IMR-90 (cell line): ENCODE measurements at places on chromosomes 11 and 22. TPM values are rescaled to one million over a fixed set of nuclear protein-coding genes. Genes with fewer than 3 reads are reported as not detected.

FXYD2 gene
- not detected in 2 replicates for total RNA-seq

PGA4 gene
- total RNA-seq, result not detected in 2 replicates

OR5P2 gene
- 0.28 TPM in 1 of 2 replicates, not detected in the other for total RNA-seq

CARD16 gene
- 7.9 and 23.3 TPM in 2 replicates for total RNA-seq

SCGB1D2 gene
- not detected in 2 replicates for total RNA-seq

SAA1 gene
- total RNA-seq, result not detected in 2 replicates

COX8A gene
- 250 and 315 TPM in 2 replicates for total RNA-seq

SLC35E4 gene
- total RNA-seq, result 6.8 and 6.9 TPM in 2 replicates

RHOD gene
- total RNA-seq, result 4.7 and 5.3 TPM in 2 replicates

DNA sequence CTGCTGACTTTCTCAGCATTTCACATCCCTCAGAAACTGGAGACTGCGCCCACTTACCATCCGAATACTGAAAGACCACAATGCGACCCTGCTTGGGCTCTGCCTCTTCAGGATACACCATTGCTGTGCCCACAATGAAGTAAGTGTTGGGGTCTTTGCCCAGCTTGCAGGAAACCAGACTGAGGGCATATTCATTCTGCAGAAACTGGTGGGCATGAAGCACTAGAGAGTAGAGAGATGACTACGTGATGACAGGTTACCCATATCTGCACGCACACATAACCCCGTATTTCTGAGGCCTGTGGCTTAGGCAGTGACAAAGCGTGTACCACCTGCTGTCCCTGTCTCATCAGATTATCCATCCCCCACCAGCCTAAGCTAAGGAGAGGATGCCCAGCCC lies 14.6 kb upstream of the VWCE start:
- peaks cover 81% of the 10 kb centered on the region for H3K36me3 ChIP-seq
- H3K27ac ChIP-seq, result no peak overlapping the region
- no peak overlapping the region for H3K4me3 ChIP-seq
- H3K27me3 ChIP-seq, result no peaks in the 10 kb centered on the region
- DNase-seq, result no peak

DNA sequence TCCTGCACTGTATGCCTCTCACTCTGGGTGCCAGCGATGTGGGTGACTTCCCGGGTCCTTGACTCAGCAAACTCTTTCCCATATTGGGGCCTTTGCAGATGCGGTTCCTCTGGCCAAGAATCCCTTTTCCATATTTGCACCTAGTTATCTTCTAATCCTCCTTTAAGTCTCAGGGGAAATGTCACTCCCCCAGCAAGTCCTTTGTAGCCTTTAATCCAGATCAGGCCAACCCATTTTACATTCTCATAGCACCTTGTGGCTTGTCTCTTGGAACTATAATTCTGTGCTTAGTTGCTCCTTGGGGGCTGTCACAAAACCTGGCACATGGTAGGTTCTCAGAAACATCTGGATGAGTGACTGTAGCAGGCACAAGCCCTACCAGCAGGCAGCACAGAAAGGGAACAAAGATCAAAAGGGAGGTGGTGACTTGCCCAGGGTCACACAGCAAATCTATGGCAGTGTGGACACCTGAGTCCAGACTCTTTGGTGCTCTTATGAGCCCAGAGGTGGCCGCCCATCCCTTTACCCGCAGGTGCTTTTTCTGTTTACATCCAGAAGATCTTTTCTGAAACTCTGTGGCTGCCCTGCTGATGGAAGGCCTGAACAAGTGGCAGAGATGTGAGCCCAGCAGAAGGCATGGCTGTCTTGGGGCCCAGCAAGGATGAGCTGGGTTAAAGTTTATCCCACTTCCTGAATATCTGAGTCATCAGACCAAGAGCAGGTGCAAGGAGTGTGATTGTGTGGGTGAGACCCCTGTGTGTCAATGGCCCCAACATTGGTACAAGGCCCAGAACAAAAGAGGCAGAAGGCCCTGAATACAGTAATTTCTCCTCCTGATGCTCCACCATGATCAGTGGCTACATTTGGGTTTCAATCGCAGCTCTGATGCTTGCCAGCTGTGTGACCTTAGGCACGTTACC lies 78.6 kb upstream of the GRK3 start:
- no peak overlapping the region for H3K4me3 ChIP-seq
- 0 out of 2 replicates have a peak, but pooled peaks cover 5% of the 10 kb centered on the region for H3K4me1 ChIP-seq
- H3K36me3 ChIP-seq, result peaks cover 22% of the 10 kb centered on the region
- H3K27ac ChIP-seq, result no peak overlapping the region
- DNase-seq, result peak; percentile 43
- no peaks in the 10 kb centered on the region for H3K27me3 ChIP-seq

DNA sequence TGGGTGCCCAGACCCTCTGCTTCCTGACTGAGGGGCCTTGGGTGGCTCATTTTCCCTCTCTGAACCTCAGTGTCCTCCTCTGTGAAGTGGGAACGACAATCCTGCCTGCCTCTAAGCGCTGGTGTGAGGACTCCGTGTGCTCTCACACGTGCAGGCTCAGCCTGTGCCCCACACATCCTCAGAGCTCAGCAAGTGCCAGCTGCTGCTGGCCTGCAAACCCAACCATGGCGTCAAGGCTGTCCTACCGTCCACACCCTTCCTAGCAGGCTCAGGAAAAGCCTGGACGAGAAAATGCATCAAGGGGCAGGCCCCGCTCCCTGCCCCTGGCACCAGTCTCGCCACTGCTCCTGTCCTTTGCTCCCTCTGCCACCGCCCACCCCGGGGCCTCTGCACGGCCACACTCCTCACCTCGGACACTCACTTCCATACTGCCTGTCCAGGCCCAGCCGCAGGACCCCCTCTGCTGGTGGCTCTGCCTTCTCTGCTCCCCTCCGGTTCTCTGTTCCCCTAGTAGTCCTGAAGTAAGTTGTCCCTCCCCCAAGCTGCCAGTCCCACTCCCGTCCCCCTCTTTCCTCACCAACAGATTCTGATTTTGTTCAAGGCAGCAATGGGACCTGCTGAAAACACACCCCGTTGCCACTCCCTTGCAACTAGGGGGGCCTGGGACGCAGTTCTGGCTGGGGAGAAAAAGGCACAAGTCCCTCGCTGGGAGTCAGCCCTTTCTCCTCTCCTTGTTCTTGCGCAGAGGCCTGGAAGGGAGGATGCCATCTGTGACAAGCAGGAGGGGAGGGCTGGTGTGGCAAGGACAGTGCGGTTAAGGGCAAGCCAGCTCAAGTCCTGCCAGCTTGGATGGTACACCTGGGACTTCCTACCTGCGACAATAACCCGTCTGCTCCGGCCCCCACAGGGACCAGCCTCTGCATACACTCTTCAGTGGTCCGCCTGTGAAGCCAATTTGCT lies 62.2 kb downstream of the ARFGAP3 start:
- no peak overlapping the region for H3K4me3 ChIP-seq
- H3K4me1 ChIP-seq, result peaks cover 14% of the 10 kb centered on the region
- peaks cover 30% of the 10 kb centered on the region for H3K36me3 ChIP-seq
- no peak overlapping the region for H3K27ac ChIP-seq

- H3K4me3 ChIP-seq, result no peak overlapping the region
- no peaks in the 10 kb centered on the region for H3K4me1 ChIP-seq
- H3K36me3 ChIP-seq, result no peaks in the 10 kb centered on the region
- peaks cover 15% of the 10 kb centered on the region; the same call in 1 of the 2 replicates for H3K27me3 ChIP-seq
- no peak for DNase-seq
These were observed 345.1 kb upstream of the C11orf87 start for GRCh38 chr11:109076870-109077269.

GRCh38 chr22:40040927-40041326 lies 46.2 kb downstream of the FAM83F start:
- no peak overlapping the region for H3K27ac ChIP-seq
- no peaks in the 10 kb centered on the region for H3K36me3 ChIP-seq
- no peaks in the 10 kb centered on the region for H3K4me1 ChIP-seq
- H3K4me3 ChIP-seq, result no peak overlapping the region
- DNase-seq, result no peak
- peaks cover 36% of the 10 kb centered on the region for H3K27me3 ChIP-seq

- no peaks in the 10 kb centered on the region for H3K27me3 ChIP-seq
- H3K36me3 ChIP-seq, result no peaks in the 10 kb centered on the region
- peaks cover 23% of the 10 kb centered on the region for H3K4me1 ChIP-seq
- no peak for DNase-seq
- H3K4me3 ChIP-seq, result no peak overlapping the region
These were observed 1.8 kb downstream of the ST3GAL4 start for GRCh38 chr11:126357055-126357962.

- H3K4me1 ChIP-seq, result no peaks in the 10 kb centered on the region
- no peaks in the 10 kb centered on the region for H3K36me3 ChIP-seq
- no peak overlapping the region for H3K4me3 ChIP-seq
- H3K27ac ChIP-seq, result no peak overlapping the region
These were observed 47.1 kb downstream of the RRP8 start for GRCh38 chr11:6556139-6556949.

- no peak overlapping the region for H3K27ac ChIP-seq
- no peak for DNase-seq
- no peak overlapping the region for H3K4me3 ChIP-seq
- H3K27me3 ChIP-seq, result no peaks in the 10 kb centered on the region; the same call in 1 of the 2 replicates
- H3K4me1 ChIP-seq, result peaks cover 8% of the 10 kb centered on the region
- no peaks in the 10 kb centered on the region for H3K36me3 ChIP-seq
These were observed 118.2 kb downstream of the ABTB2 start for GRCh38 chr11:34239465-34240149.

- no peak overlapping the region for H3K4me3 ChIP-seq
- H3K27me3 ChIP-seq, result no peaks in the 10 kb centered on the region
- no peaks in the 10 kb centered on the region for H3K36me3 ChIP-seq
- H3K4me1 ChIP-seq, result peaks cover 9% of the 10 kb centered on the region
These were observed 93.2 kb downstream of the NAV2 start for GRCh38 chr11:19805827-19806226.

- peaks cover 11% of the 10 kb centered on the region for H3K36me3 ChIP-seq
- H3K27me3 ChIP-seq, result no peaks in the 10 kb centered on the region
- H3K27ac ChIP-seq, result peak overlapping the region; percentile 94
- H3K4me3 ChIP-seq, result peak overlapping the region; percentile 85
These were observed 966 bp downstream of the AHNAK start for GRCh38 chr11:62545437-62546243.

DNA sequence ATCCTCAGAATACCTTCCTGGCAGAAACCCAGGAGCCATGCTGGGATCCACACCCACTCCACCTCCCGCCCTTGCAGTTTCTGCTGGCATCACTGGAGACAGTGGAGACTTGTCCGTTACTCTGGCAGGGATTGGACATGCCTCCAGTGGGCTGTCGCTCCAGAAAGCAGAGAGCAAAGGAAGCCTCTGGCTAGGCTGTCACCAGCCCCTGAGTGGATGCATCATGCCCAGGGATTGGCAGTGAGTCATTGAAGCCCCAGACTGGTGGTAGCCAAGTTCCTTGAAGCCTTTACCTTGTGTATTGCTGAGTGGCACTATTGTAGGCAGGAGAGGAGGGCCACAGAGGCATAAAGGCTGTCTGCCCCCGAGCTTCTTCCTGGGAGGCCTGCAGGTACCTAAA lies 34.8 kb upstream of the E2F8 start:
- no peaks in the 10 kb centered on the region for H3K36me3 ChIP-seq
- no peaks in the 10 kb centered on the region for H3K4me1 ChIP-seq

- DNase-seq, result no peak
- peaks cover 28% of the 10 kb centered on the region for H3K36me3 ChIP-seq
- H3K27me3 ChIP-seq, result no peaks in the 10 kb centered on the region
- H3K4me3 ChIP-seq, result no peak overlapping the region
- no peak overlapping the region for H3K27ac ChIP-seq
These were observed 14.4 kb downstream of the TSKU start for GRCh38 chr11:76797341-76798201.

GRCh38 chr11:13347901-13348300 lies 70.3 kb downstream of the BMAL1 start:
- no peaks in the 10 kb centered on the region for H3K27me3 ChIP-seq
- no peaks in the 10 kb centered on the region for H3K36me3 ChIP-seq
- no peak overlapping the region for H3K27ac ChIP-seq
- DNase-seq, result no peak

DNA sequence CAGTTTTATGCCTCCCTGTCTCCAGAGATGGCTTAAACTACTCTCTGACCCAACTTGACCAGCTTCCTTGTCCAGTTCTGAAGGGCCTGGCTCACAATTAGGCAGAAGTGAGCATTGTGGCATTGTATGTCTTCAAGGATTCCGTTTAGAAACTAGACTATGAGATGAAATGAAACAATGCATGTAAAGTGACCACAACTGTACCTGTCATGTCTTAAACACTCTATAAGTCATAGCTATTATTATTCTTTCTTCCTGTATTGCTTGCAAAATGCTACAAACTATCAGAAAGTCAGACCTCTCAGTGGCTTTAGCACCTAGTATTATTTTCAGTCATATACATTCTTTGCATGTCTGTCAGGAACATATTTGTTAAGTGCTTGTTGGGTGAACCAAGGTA lies 127.9 kb upstream of the MTMR2 start:
- DNase-seq, result no peak
- H3K36me3 ChIP-seq, result no peaks in the 10 kb centered on the region; the same call in 1 of the 2 replicates
- no peaks in the 10 kb centered on the region for H3K27me3 ChIP-seq
- H3K27ac ChIP-seq, result no peak overlapping the region

DNA sequence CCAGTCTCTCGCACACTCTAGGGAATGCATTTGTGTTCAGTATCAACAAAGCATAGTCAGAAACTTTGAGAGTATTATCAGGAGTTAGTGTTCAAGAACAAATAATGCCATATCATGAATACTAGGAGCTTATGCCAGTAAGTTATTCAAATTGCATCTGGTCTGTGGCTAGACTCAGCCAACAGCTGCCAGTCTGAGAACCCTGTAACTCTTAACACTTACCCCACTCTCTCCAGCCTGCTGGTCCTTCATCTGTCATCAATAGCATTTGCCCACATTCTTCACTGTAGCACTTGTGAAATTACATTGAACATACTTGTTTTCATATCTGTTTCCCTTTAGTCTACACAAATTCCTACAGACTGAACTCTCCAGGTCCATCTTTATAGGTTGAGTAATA lies 1157.5 kb upstream of the RAG2 start:
- no peak overlapping the region for H3K27ac ChIP-seq
- H3K4me1 ChIP-seq, result no peaks in the 10 kb centered on the region
- DNase-seq, result no peak
- no peak overlapping the region for H3K4me3 ChIP-seq
- H3K27me3 ChIP-seq, result no peaks in the 10 kb centered on the region
- no peaks in the 10 kb centered on the region for H3K36me3 ChIP-seq

- peak within 1 kb of the TSS; percentile 96 for H3K4me3 ChIP-seq
- H3K4me1 ChIP-seq, result peaks cover 2% of the 10 kb centered on the region
These were observed at the start of gene TFIP11 for GRCh38 chr22:26512149-26512793. Gene TFIP11 (minus strand): TSS chr22:26512473. CDS start chr22:26510272, 2,201 bp downstream.

GRCh38 chr11:11456866-11457265 lies 103.8 kb upstream of the CSNK2A3 start:
- H3K4me3 ChIP-seq, result no peak overlapping the region
- peaks cover 11% of the 10 kb centered on the region for H3K27me3 ChIP-seq
- H3K36me3 ChIP-seq, result no peaks in the 10 kb centered on the region
- H3K27ac ChIP-seq, result no peak overlapping the region
- peaks cover 5% of the 10 kb centered on the region; the same call in 1 of the 2 replicates for H3K4me1 ChIP-seq

GRCh38 chr22:41647771-41648170 lies 26.7 kb downstream of the XRCC6 start:
- H3K4me1 ChIP-seq, result no peaks in the 10 kb centered on the region; the same call in 1 of the 2 replicates
- H3K27ac ChIP-seq, result no peak overlapping the region
- peaks cover 56% of the 10 kb centered on the region for H3K36me3 ChIP-seq
- DNase-seq, result no peak
- no peaks in the 10 kb centered on the region for H3K27me3 ChIP-seq

GRCh38 chr11:57639321-57640067 lies 10.2 kb downstream of the YPEL4 start:
- H3K27me3 ChIP-seq, result peaks cover 3% of the 10 kb centered on the region; the same call in 1 of the 2 replicates
- H3K27ac ChIP-seq, result peak overlapping the region; percentile 97
- H3K36me3 ChIP-seq, result peaks cover 1% of the 10 kb centered on the region; the same call in 1 of the 2 replicates
- peak overlapping the region; percentile 96 for H3K4me3 ChIP-seq
- peak; percentile 57 for DNase-seq

- peak; percentile 13 for DNase-seq
- H3K27me3 ChIP-seq, result no peaks in the 10 kb centered on the region
These were observed 391.5 kb downstream of the TBC1D22A start for GRCh38 chr22:47153854-47154525.
